SK-MEL-5 (cell line): ENCODE measurements at places on chromosomes 7 and 10. TPM values are rescaled to one million over a fixed set of nuclear protein-coding genes. Genes with fewer than 3 reads are reported as not detected.

CFAP69 gene
- total RNA-seq = 2.1 and 6.6 TPM in 2 replicates

ATE1 gene
- total RNA-seq = 33.9 and 34.3 TPM in 2 replicates

AGAP5 gene
- total RNA-seq = 2.0 and 2.3 TPM in 2 replicates

BTBD16 gene
- 0.51 TPM in 1 of 2 replicates, not detected in the other for total RNA-seq

FAM241B gene
- 0.75 and 1.2 TPM in 2 replicates for total RNA-seq

DNA sequence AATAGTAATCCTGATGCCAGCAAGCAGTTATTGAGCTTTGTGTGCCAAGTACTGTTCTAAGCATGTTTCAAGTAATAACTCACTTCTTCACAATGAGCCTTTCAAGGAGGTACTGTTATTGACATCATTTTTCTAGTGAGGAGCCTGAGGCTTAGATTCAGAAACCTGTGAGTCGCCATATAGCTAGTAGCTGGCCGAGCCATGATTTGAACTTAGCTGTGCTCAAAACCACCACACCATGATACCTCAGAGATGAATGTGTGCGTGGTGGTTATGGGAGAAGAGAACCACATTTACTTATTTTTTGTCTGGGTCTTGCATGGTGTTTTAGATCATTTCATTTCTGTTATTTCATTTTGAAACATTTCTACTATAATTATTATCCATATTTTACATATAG, 578.9 kb downstream of the AUTS2 start:
- no peak for DNase-seq

GRCh38 chr7:128137181-128137580, 103.9 kb upstream of the LEP start:
- DNase-seq = no peak

- no peak for DNase-seq
Measured at GRCh38 chr10:74018241-74018640, 20.3 kb downstream of the VCL start.

- no peak for DNase-seq
Measured at GRCh38 chr10:34166354-34166753, 648.7 kb downstream of the PARD3 start.

DNA sequence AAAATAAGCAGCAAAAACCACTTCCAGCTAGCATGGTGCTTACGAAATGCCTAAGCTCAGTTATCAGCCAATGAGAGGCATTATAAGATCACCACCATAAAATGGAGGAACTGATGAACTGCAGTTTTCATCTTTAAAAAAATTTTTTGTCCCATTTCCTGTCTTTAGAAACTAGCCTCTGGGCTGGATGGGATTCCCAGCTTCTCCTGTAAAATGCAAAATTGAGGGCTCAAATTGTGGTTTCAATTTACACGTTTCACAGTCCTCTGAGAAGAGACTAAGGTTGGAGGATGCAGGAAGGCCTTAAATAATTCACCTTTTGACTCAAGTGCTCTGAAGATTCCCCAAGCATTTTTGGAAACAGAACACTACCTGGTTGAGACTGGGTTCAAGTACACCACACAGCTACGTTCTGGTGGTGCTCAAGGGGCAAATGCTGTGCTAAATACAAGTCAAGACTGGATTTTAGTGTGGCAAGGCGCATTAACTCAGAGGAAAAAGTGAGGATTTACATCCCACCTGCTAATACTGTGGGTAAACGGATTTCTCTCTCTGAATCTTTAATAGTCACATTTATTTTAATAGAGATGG, 951 bp downstream of the ZNF25 start:
- no peak for DNase-seq

CYP2C8 gene
- not detected in 2 replicates for total RNA-seq

DNA sequence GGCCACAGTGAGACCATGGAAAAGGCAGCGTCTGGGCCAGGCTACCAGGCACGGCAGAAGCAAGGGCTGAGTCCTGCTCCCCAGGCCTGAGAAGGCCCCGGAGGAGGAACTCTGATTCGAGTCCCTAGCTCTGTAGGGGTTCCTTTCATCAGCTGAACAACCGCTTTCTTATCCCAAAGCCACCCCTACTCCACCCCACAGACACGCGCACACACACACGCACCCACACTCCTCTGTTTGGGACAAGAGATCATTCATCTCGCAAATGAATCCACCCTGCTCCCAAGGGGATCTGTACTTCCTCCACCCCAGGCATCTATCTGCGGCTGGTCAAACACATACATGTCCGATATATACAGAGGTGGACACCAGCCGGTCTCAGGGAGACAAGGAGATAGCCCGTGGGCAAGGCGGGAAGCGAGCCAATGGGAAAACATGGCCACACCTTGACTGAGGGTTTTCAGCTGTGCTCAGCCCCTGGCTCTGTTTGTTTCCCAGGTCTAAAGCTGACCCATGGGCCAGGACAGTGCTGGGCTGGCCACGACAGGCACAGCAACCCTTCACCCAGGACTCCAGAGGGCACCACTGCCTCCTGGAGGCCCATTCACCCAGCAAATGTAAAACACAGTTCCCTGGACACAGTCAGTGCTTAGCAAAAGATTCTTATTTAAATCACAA, 7.3 kb downstream of the ZCCHC24 start:
- DNase-seq = peak; percentile 88

- no peak for DNase-seq
Measured at GRCh38 chr7:107931740-107932515, 40.9 kb downstream of the DLD start.

- no peak for DNase-seq
Measured at GRCh38 chr7:124801330-124801895, 35.8 kb upstream of the GPR37 start.

DNA sequence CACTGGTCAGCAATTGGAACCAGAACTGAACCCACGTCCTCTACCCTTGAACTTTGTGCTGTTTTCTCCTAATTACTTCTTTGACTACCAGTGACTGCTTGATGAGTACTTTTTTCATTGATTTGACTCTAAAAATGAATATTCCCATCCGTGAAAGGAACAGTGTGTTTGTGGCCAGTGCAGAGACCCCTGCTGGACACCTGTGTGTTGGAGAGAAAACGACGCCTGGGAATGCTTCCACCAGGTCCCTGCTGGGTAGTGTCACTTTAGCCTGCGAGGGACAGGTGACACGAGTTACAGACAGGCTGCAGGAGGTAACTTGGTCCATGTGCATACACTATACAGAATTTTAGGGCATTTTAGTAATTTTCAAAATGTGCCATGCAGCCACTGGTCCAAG, 6.8 kb upstream of the GJD4 start:
- peak; percentile 8 for DNase-seq

LBX1 gene
- total RNA-seq = not detected in 2 replicates

DNA sequence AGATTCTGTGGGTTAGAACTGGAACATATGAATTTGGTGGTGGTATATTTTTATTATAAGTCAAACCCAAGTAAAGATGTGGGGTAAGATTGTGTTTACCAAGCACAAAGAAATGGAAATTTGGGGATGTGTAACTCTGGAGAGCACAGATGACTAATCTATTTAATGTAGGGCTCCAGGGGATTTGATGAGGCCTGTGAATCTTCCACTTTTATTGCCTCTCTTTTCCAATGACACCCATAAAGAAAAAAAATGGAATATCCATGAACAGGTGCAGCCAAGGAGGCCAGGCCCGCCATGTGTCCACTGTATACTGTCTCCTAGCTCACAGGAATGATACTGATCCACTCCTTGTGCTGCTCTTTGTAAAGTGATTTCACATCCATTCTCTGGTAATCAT, 2.8 kb downstream of the SRGN start:
- no peak for DNase-seq

TUBB8 gene
- not detected in 2 replicates for total RNA-seq

AKR1D1 gene
- 0.13 TPM in 1 of 2 replicates, not detected in the other for total RNA-seq

- DNase-seq = peak; percentile 65
Measured at GRCh38 chr7:24024276-24025068, 259.5 kb upstream of the NPY start.

DNA sequence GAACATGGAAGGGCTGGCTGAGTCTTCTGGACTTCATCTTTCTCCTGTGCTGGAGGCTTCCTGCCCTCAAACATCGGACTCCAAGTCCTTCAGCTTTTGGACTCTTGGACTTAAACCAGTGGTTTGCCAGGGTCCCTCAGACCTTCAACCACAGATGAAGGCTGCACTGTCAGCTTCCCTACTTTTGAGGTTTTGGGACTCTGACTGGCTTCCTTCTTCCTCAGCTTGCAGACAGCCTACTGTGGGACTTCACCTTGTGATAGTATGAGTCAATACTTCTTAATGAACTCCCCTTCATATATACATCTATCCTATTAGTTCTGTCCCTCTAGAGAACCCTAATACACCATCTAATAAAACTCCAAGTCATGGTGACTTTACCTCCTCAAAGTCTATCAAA, 4.0 kb upstream of the CLEC5A start:
- no peak for DNase-seq

GJD4 gene
- total RNA-seq = 0.08 TPM in 1 of 2 replicates, not detected in the other

GRCh38 chr10:103949728-103950127, 17.2 kb upstream of the SLK start:
- DNase-seq = no peak

DNA sequence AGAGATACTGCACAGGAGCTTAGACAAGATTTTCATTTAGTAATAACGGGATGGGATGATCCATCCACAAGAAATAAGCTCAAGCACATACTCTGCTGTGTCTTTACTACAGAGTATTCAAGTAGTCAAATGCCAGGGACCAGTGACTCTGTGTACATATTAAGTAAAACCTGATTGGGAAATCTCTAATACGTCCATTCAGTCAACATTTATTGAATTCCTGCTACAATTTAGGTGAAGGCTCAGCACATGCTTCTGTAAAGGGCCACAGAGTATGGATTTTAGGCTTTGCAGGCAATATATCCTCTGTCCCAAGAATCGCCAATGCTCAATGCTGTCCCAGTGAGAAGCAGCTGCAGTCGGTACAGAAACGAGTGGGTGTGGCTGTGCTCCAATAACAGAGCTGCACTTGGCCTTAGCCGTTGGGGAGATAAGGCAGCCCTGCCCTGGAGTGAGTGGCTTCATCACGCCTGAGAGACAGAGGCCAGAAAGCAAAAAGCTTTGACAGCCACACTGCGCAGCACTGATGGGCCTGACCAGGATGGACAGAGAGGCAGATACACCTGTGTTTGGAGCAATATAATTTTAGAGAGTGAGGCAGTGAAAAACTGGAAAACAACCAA, 186.8 kb downstream of the PARD3 start:
- DNase-seq = no peak

LEP gene
- not detected in 2 replicates for total RNA-seq

SPDYE2 gene
- total RNA-seq = not detected in 2 replicates

DNA sequence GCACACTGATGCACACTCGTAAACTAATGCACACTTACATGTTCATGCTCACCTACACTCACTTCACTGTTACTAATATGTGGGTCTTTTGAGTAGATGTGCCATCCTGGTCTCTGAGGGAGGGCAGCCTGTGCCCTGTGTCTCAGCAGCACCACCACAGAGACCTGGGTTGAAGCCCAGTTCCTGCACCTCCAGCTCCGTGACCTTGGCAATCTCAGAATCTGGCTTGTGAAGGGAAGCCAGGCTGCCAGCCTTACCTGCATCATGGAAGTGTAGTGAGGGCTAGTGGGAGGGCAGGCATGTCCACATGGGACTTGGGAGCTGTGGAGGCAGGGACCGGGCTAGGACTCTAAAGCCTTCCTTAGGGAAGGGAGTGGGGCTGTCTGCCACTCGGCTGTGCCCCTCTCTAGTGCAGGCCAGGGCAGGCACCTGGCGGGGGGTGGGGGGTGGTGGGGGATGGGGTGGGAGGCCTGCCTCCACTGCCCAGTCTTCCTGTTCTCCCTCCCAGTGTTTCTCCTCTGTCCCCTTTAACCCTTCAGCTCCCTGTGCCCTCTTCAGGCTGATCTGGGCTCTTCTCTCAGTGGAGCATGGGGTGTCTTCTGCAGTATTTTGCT, 8.1 kb downstream of the ADCY1 start:
- no peak for DNase-seq

- DNase-seq = no peak
Measured at GRCh38 chr10:79310200-79310865, 36.9 kb upstream of the PPIF start.

DNA sequence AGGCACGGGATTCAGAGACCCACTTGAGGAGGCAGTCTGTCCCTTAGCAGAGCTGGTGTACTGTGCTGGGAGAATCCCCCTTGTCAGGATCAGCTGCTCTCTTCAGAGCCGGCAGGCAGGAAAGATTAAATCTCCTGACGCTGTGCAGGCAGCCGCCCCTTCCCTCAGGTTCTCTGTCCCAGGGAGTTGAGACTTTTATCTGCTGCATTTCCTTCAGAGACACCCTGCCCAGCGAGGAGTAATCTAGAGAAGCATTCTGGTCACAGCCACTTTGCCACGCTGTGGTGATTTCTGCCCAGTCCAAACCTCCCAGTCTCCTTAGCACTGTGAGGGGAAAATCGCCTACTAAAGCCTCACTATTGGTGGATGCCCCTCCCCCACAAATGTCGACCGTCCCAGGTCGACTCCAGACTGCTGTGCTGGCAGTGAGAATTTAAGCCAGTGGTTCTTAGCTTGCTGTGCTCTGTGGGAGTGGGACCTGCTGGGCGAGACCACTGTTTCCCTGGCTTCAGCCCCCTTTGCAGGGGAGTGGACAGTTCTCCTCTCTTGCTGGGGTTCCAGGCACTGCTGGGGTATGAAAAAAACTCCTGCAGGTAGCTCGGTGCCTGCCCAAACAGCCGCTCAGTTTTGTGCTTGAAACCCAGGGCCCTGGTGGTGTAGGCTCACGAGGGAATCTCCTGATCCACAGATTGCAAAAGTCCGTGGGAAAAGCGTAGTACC, 265.4 kb downstream of the ZWINT start:
- DNase-seq = no peak

DNA sequence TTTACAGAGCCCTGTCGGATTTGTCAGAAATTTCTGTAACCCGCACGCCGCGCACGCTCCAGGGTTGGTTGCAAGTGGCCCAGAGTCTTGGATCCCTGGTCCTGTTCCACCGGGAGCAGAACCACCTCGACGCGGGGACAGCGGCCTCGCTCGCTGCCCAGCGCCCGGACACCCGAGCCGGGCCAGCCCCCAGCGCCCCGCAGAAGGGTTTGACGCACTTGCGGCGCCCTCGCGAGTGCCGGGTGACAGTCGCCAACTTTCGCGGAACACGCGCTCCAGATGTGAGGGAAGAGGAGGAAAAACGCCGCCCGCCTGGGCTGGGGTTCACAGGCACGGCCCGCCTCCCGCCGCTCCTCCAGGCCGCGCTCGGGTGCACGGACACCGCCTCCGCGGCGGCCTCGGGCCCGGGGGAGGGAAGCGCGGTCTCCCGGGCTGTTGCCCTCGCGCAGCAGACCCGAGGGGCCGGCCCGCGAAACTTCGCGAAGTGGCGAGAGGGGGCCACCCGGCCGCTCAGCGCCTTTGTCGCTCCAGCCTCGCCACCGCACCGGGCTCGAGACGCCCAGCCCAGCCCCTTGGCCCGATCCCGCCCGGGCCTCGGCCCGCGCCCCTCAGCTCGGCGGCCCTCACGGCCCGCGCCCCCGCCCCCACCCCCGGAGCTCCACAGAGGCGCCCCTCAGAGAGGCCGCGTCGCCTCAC, 514 bp downstream of the RNF216 start:
- DNase-seq = no peak

- no peak for DNase-seq
Measured at GRCh38 chr7:35825974-35826373, 25.1 kb downstream of the SEPTIN7 start.

TDRD1 gene
- not detected in 2 replicates for total RNA-seq

TNPO3 gene
- 77.4 and 79.9 TPM in 2 replicates for total RNA-seq

CHAT gene
- not detected in 2 replicates for total RNA-seq
